Kidney tubule cell (primary cell): ENCODE measurements at places on chromosomes 12 and 14.
A peak's percentile ranks its signal among the peaks of the same experiment; 100 is the strongest.

DNA sequence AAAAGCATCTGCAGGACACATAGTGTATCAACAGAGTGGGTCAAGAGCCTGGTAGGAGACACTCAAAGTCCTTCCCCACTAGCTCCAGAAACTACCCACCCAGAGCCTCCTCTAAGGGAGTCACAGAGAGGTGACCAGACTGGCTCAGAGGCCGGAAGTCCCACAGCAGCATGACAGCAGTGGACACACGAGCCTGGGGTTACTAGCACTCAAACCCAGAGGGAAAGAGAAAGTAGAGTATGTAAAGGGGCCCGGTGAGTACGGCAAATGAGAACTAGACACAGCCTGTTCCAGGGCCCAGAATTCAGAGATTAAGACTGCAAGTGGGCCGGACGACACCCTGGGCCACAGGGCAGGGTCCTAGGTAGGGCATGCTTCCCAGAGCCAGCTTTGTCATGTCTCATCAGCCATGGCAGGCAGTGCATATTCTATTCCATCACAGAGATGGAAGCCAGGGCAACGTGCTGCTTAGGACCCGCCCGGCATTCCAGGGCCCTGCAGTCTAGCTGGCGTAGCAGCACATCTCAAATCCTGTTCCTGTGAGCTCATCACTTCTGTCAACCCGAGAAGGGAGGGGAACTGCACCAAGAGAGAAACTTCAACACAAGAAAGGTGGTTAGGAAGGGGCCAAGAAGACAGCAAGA is 4.2 kb downstream of the IFFO1 start:
- DNase-seq: peak; percentile 53

DNA sequence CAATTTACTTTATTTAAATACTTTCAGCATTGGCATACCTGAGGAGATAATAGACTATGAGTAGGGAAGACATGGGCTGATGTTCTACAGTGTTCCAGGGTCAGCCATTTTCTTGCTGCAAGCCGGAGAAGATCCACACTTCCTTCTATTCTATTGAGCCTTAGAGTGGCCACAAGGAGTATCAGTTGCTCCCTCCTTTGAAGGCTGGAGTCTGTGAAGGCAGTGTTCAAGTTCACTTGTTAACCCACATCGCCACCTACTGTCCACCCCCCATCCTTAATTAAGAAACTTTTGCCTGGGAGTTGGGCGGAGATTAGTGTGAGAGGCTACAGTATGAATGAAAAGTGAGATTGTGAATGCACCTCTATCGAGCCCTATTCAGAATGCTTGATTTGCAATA is 666.6 kb downstream of the NRXN3 start:
- DNase-seq: peak; percentile 78

DNA sequence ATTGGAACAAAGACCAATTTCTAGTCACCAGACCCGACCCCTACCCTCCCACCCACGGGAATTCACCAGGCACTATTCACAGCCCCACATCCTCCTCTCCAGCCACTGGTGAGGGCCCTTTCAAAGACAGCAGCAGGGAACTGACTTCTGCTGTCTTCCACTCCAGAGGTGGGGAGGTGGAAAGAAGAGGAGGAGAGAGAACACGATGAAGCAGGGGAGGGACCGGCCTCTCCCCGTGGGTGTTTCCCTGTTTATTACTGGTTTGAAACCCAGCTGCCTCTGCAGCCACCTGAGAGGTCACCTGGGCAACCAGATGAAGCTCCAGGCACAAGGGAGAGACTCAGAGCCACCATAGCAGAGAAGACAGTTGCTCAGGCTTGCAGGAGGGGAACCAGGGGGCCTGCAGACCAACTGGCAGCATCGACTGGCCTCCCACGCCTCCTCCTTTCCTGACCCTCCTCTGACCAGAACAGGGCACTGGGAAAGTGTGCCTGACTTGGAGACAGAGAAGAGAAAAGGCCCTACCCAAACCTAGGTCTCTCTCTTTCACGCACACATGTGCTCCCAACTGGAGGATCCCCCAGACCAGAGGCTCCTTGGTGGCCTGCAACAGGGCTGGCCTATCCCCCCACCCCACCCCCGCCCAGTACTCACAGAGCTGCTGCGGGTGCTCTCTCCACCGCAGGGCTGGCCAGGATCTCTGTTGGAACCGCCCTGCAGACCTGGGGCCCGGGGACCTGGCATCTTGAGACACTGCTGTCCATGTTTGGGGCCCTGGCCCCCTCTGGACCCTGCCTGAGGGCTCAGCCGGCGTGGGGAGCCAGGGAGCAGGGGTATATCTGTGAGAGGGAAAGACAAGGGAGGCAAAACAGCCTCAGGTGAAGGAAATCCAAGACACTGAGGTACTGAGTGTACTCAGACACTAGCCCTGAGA is 22.8 kb downstream of the ANO2 start:
- DNase-seq: no peak

DNA sequence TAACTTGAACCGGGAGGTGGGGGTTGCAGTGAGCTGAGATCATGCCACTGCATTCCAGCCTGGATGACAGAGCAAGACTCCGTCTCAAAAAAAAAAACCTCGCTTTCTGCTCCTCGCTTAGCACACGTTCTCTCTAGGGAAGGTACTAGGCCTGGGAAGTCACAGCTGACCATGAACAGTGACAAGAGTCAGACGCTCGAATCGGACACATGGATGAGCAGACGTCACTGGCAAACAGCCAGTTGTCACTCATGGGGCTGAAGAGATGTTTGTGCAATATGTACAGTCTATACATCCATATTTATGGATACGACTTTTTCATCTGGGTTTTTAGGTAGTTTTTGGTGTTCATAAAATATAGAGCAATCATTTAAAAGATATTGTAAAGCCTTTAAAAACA is 19.4 kb downstream of the TCHP start:
- DNase-seq: no peak

GRCh38 chr12:52542157-52542556 is 10.8 kb downstream of the KRT71 start:
- no peak for DNase-seq

DNA sequence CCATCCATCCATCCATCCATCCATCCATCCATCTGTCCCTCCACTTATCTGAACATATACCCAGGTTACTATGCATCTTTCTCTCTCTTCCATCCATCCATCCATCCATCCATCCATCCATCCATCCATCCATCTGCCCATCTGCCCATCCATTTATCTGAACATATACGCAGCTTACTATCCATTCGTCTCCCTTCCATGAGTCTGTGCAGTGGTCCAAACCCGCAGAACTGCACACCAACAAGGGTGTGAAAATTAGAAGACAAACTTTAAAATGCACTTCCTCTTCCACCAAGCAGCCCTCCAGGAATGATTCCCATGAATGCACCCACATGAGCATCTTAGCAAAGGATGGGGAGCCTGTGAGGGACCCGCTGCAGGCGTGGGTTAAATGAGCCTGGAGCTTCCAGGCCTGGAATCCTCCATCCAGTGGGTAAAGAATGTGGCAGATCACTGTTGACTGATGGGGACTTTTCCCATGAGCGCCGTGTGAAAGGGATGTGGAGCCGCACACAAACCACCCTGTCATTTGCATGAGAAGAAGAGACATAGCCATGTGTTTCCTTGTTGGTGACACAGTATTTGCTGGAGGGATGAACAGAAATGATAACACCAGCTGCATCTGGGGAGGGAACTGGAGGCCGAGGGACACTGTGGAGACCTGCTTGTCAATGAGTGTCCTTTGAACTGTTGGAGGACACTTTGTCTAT is 376.6 kb downstream of the ADGRD1 start:
- no peak for DNase-seq

- no peak for DNase-seq
Measured at GRCh38 chr12:14244876-14245669, 120.4 kb upstream of the ATF7IP start.

- no peak for DNase-seq
Measured at GRCh38 chr12:3571323-3571722, 80.3 kb downstream of the PRMT8 start.

- DNase-seq: no peak
Measured at GRCh38 chr12:94658931-94659330, 8.6 kb upstream of the TMCC3 start.

DNA sequence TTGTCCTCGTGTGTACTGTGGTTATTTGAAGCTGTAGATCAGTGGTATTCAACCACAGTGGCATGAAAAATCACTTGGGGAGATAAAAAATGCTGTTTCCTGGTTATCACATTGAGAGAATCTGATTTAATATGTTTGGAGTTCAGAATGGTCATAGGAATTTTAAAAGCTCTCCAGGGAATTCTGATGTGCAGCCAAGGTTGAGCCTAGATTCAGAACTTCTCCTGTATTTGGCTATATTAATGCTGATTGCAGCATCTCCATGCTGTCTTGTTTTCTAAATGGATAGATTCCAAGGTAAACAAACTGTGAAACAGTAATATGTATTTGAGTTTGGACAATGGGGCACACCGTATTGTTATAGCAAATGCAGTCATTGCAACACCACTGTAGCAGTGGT is 982.2 kb upstream of the FBXO33 start:
- no peak for DNase-seq

DNA sequence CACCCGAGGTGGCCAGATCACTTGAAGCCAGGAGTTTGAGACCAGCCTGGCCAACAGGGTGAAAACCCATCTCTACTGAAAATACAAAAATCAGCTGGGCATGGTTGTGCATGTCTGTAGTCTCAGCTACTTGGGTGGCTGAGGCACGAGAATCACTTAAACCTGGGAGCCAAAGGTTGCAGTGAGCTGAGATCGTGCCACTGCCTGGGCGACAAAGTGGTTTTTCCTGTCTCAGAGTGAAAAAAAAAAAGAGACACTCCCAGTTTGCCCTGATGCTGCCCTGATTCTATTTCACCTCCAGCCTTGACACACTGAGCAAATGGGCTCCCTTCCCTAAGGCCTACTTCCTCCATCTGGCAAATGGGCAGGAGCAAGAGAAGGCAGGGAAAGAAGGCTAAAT is 28.5 kb upstream of the PLEK2 start:
- no peak for DNase-seq

- no peak for DNase-seq
Measured at GRCh38 chr14:41295734-41296133, 310.9 kb upstream of the LRFN5 start.

DNA sequence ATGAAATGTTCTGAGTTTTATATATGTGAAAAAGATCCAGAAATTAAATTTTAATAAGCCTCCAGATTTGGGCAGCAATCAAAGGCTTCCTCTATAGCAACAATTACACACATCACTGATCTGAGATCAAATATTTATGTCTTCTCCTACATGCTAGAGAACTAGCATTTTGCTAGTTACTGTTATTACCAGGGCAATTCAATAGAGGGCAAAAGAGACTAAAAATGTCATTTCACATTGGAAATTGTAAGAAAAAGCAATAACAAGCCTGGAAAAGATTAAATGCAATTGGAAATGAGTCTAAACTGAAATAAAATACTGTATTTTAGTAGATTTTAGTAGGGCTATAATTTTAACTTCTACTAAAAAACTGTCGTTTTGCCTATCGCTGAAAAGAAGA is 32.6 kb upstream of the ANO6 start:
- no peak for DNase-seq

DNA sequence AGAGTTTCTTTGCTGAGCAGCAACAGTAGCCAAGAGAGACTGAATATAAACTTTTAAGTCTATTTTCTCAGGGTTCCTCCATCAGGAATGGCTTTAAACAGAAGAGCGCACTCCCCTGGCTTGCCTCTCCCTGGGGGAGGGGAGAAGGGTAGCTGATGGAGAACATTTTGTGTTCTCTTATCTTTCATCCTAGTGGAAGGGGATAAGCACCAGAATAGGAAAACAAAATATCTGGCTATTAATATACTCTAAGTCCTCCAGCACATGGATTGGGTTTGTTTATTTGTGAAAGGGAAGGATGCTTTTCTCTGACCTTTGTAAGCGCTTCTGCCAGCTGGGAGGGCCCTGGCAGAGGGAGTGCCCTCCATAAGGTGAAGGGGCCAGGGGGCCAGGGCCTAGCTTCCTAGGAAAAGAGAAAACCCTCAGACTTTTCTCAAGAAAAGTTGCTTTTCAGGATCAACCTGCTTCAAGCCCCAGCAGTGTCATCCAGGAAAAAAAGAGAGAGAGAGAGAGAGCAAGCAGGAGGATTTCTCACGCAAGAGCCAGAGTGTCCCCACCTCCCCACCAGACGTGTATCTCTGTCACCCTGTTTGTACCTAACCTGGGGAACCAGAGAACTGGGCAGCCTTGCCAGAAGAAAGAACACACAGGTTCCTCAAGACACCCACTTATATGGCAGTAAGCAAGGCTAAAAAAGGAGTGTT is 34.3 kb upstream of the ATP2A2 start:
- DNase-seq: no peak

DNA sequence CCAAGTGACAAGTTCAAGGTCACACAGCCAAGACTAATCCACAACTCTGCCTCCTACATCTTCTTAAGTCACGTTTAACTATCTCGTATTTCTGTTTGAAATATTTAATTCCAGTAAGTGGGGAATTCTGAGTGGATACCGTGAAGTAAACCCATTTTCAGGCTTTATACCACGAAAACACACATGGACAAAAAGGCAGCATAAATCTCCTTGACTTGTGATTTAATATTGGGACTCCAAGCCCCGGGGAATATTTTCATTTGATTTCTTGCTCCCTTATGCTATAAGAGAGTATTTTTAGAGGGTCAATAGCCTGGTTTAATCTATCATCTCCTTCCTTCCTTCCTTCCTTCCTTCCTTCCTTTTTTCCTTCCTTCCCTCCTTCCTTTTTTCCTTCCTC is 716.7 kb downstream of the VRK1 start:
- no peak for DNase-seq

DNA sequence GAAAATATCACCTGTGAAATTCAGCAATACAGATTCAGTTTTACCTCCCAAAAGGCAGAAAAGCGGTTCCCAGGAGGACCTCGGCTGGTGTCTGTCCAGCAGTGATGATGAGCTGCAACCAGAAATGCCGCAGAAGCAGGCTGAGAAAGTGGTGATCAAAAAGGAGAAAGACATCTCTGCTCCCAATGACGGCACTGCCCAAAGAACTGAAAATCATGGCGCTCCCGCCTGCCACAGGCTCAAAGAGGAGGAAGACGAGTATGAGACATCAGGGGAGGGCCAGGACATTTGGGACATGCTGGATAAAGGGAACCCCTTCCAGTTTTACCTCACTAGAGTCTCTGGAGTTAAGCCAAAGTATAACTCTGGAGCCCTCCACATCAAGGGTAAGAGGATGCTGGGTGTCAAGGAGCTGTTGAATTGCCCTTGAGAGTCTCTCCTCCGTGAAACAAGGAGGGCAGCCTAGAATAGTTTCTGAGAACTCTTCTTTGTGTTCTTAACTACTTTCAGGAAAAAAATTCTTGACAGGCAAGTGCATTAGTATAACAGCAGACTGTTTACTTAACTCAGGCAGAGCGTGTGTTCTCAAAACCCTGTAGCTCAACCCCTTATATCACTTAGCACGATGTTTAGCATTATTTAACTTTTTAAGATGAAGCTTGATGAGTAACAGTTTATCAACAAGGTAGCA is 7.7 kb downstream of the TDP1 start:
- no peak for DNase-seq
